ENCODE measurements at places on chromosomes 12 and 14.

- DNase-seq, result no peak
Observed at GRCh38 chr14:58430156-58430555, 2.6 kb downstream of the KIAA0586 start.

DNA sequence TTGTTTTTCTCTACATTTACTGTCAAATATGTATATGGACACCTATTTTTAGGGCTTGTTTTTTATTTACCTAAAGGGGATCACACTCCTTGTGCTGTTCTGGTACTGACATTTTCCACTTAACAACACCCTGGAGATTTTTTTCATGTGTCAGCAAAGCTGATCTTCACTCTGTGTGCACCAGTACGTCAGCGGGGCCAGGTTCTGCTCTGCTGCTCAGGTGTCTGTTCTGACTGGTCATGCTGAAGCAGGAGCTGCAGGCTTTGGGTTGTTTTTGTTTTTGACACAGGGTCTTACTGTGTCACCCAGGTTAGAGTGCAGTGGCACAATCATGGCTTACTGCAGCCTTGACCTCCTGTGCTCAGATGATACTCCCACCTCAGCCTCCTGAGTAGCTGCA lies 81.9 kb upstream of the CCND2 start:
- no peak for DNase-seq

GRCh38 chr14:82642425-82642824 lies 1108.8 kb upstream of the SEL1L start:
- no peak for DNase-seq

DNA sequence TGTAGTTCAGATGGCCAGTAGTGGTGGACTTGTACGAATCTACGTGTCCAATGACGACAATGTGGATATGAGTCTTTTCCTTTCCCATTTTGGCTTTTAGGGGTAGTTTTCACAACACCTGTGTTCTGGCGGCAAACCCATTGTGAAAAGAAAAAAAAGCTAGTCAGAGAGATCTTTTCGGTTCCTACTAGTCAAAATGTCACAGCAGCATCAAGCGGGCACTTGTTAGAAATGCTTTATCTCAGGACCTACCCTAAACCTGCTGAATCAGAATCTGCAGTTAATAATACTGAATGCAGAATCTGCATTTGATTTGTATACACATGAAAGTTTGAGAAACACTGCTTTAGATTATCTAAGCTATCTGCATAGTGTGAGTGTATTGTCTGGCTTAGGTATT lies 18.3 kb downstream of the AEBP2 start:
- DNase-seq, result no peak

GRCh38 chr12:34393086-34393820 lies 371.0 kb downstream of the ALG10 start:
- no peak for DNase-seq

DNA sequence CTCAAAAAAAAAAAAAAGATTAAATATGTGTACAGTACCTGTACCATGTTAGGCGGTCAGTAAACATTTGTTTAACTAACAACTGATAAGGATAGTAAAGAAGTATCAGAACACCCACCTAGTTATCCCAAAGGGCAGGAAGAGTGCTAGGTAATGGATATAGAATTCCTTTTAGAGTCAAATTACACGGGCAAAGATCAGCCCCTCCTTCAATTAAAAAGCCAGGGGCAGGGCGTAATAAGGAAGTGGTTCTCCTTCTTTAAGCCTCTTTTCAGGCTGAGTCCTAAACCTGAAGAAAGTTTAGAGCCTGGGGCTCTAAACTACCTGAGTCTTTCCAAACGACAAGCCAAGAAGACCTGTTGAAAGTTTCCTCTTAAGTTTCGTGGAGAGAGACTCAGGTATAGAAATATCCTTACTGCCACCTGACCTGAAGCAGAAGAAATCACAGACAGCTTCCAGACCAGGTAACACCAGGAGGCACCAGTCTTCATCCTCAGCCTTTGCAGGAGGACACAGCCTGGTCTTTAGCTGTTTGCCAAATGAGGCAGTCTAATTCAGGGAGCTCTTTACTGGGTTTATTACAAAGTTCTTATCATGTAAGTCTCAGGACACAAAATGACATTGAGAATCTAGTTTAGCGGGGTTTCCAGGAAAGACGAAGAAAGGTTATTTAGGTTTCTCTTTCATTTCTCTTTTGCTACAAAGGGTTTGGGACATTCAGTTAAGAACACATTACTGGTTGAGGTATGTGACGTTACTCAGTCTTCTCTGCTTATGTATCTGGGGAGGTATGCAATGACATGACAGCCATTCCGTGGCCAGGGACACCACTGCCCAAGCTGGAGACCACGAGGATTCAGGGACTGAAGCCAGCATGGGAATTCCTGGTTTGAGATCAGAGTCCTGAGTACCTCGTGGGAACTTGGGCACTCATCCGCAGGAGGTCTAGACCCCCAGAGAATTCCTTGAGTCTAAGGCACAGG lies at the start of gene BCL2L14:
TSS of gene BCL2L14 (plus strand) at position 266 of the 983 bp plus-strand sequence. CDS start 8,367 bp downstream, outside the sequence.
- no peak for DNase-seq

- no peak for DNase-seq
Observed at GRCh38 chr14:31395572-31396205, 24.7 kb downstream of the HEATR5A start.

- no peak for DNase-seq
Observed at GRCh38 chr12:117069101-117069797, 30.0 kb downstream of the TESC start.

- DNase-seq, result no peak
Observed at GRCh38 chr12:49058366-49059044, 2.1 kb downstream of the KMT2D start.

DNA sequence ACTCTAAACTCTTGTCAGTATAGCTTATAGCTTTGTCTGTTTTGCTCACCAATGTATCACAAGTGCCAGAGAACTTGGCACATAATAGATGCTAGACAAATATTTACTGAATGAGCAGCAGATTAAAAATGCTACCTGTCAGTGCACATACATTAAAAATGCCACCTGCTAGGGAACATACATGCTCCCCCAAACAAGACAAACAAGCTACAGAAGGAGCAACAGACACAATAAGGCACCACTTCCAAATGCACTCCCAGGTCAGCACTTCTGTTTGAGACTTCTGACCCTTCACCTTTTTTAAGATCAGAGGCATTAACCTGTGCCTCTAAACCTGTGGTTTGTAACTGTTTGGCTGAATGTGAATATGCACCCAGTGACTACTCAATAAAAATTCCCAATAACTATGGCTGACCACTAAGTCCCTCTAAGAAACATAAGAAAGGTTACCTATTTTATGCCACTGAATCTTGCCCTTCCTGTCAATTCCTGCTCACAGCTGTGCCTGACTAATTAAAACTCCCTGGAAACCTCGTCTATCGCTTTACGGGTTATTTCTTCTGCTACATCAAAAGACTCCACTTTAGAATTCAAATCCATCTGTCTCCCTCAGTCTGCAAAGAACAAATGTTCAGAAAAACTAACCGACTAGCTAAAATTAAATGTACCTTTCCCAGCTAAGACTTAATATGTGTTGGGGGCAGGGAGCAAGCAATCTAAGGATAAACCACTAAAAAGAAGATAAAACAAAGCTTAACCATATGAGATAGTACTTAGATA lies 41.0 kb downstream of the HECTD4 start:
- DNase-seq, result peak; percentile 75

- DNase-seq, result no peak
Observed at GRCh38 chr14:98280436-98280835, 991.6 kb downstream of the BCL11B start.

DNA sequence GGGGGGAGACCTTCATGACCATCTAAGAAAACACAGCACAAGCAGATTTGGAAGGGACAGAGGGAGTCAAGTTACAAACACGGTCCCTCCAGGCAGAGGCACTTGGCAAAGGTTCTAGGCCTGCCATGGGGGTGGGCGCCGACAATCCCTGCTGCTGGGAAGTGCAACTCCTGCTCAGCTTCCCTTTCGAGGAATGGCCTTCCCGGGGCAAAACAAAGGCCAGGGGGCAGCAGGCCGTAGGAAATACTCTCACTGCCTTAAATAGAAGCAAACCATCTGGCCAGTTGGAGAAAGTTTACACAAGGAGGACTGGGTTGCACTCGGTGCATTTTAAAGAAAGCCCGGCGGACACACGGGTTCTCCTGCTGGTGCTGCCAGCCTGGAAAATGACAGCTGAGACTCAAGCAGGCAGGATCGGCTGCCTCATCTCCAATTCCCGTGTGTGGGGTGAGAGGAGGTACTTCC lies 65.8 kb downstream of the ITPK1 start:
- DNase-seq, result no peak

Measured in NCI-H2081 (cell line).